Hepatocyte (in vitro differentiated cells): ENCODE measurements at places on chromosomes 13 and 19. TPM values are rescaled to one million over a fixed set of nuclear protein-coding genes. Genes with fewer than 3 reads are reported as not detected.

Gene ABCA7
- total RNA-seq = 8.2 and 17.8 TPM in 2 replicates

- no peak overlapping the region for H3K4me3 ChIP-seq
- no peaks in the 10 kb centered on the region for H3K4me1 ChIP-seq
Measured at GRCh38 chr13:60435762-60436374, 38.8 kb downstream of the TDRD3 start.

DNA sequence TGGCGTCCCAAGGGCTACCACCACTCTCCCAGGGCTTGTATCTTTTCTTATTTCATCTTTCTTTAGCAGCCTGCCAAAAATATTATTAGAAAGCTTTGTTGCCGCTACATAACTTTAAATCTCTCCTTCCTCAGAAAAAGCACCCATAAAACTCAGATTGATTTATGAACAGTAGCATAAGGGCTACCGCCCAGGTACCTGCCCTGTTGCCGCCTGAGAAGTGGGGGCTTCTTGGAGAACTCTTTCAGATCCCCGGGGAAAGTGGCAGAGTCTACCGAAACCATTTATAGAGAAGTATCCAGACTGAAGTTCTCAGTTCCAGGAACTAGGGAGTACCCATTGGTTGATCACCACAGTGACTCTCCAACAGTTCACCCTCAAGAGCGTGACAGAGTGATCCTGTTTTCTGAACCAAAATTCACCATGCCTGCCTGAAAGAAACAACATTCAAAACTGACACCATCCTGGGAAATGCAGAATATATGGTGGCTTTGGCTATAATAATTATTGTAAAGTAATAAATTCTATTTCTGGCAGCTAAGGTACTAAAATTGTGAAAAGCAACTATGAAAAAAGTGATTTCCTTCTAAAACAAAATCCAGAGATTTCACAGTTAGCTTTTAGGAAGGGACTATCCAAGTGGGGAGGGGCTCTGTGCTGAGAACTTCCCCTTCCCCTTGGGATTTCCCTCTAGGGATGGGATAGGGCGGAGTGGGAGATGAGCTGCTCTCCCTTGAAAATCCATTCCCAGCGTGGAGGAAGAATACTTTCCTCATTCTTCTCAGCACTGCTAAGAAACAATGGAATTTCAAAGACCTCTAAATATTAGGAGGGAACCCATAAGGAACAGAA is 877 bp upstream of the N4BP2L1 start:
- H3K27me3 ChIP-seq = no peaks in the 10 kb centered on the region
- no peak for DNase-seq
- H3K4me1 ChIP-seq = peaks cover 15% of the 10 kb centered on the region
- peak overlapping the region; percentile 88 for H3K27ac ChIP-seq

- no peak overlapping the region for H3K27ac ChIP-seq
- no peaks in the 10 kb centered on the region for H3K4me1 ChIP-seq
- H3K36me3 ChIP-seq = no peaks in the 10 kb centered on the region
- no peak overlapping the region for H3K4me3 ChIP-seq
Measured at GRCh38 chr19:12648088-12648487, 18.5 kb downstream of the MAN2B1 start.
